ENCODE measurements at places on chromosomes 12 and 14.
A peak's percentile ranks its signal among the peaks of the same experiment; 100 is the strongest.

GRCh38 chr12:25960143-25960542 lies 1.7 kb downstream of the RASSF8 start:
- peak; percentile 9 for DNase-seq
- no peaks in the 10 kb centered on the region for H3K36me3 ChIP-seq
- no peaks in the 10 kb centered on the region for H3K27me3 ChIP-seq
- peak overlapping the region; percentile 59 for H3K4me3 ChIP-seq

DNA sequence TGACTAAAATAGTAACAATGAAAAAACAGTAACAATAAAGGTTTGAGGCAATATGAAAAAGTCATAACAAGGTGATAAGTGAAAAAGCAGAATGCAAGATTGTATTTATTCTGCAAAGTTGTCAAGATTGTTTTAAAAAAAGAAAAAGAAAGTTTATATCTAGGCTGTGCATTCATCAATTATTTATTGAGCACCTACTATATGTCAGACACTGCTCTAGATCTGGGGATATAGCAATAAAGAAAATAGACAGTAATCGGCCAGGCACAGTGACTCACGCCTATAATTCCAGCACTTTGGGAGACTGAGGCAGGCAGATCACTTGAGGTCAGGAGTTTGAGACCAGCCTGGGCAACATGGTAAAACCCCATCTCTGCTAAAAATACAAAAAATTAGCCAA lies 3.8 kb downstream of the PLA2G1B start:
- DNase-seq: no peak
- no peak overlapping the region for H3K4me3 ChIP-seq
- H3K27me3 ChIP-seq: no peaks in the 10 kb centered on the region
- H3K36me3 ChIP-seq: no peaks in the 10 kb centered on the region
- no peak overlapping the region for H3K27ac ChIP-seq
- no peaks in the 10 kb centered on the region for H3K4me1 ChIP-seq

DNA sequence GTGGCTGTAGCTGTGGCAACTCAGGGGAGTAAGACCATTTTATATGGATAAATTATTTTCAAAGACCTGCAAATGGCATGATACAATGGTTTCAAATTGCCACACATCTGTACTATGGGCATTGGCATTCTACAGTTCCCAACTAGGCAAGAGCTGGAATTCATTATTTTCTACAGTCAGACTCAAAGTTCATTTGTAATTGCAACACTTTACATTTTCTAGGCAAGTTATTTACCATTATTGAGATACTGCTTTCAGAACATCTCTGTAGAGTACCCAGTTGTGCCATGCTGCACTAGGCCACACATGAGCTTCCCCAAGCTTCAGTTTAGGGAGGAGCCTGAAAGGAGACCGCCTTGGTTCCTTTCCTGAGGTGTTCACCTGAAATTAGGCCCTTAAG lies 8.0 kb upstream of the ATG14 start:
- H3K36me3 ChIP-seq: no peaks in the 10 kb centered on the region
- H3K4me1 ChIP-seq: no peaks in the 10 kb centered on the region
- H3K27me3 ChIP-seq: no peaks in the 10 kb centered on the region
- DNase-seq: no peak

- no peaks in the 10 kb centered on the region for H3K27me3 ChIP-seq
- peaks cover 7% of the 10 kb centered on the region for H3K36me3 ChIP-seq
- no peaks in the 10 kb centered on the region for H3K4me1 ChIP-seq
Observed at GRCh38 chr12:27319409-27319808, 13.2 kb upstream of the BMAL2 start.

DNA sequence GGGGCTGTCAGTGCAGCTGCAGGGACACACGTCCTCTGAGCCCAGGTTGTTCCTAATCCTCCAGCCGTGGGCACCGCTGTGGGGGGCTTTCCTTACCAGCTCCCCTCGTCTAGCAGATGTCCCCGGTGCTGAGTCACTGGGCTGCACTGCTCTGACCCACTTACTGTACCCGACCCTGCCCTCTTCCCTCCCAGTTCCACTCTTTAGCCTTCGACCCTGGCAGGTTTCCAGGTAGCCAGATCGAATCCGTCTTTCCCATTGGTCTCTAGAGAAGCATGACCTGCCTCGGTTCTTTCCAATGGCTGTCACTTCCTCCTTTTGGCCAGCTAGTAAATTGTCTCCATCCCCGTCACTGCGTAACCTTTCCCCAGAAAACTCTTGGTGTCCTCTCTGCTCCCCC lies 48.4 kb downstream of the ELK3 start:
- H3K4me3 ChIP-seq: no peak overlapping the region
- peaks cover 6% of the 10 kb centered on the region for H3K4me1 ChIP-seq
- no peaks in the 10 kb centered on the region for H3K36me3 ChIP-seq
- peak overlapping the region; percentile 3 for H3K27ac ChIP-seq
- no peaks in the 10 kb centered on the region for H3K27me3 ChIP-seq
- no peak for DNase-seq

DNA sequence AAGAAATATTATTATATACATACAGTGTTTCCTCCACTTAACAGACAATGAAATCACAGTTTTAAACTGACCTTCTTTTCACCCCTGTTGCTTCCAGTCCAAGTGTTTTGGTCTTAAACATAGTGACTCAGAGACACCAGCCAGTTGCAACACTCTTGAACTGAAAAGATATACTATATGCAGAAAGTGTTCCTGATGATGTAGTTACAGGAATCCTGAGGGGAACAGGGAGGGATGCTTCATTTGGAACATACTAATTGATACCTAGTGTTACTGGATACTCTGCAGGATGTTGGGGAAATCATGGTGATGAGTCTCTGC lies 420.8 kb downstream of the CCDC91 start:
- no peak for DNase-seq
- peaks cover 2% of the 10 kb centered on the region for H3K27me3 ChIP-seq
- H3K4me1 ChIP-seq: no peaks in the 10 kb centered on the region
- H3K36me3 ChIP-seq: no peaks in the 10 kb centered on the region

DNA sequence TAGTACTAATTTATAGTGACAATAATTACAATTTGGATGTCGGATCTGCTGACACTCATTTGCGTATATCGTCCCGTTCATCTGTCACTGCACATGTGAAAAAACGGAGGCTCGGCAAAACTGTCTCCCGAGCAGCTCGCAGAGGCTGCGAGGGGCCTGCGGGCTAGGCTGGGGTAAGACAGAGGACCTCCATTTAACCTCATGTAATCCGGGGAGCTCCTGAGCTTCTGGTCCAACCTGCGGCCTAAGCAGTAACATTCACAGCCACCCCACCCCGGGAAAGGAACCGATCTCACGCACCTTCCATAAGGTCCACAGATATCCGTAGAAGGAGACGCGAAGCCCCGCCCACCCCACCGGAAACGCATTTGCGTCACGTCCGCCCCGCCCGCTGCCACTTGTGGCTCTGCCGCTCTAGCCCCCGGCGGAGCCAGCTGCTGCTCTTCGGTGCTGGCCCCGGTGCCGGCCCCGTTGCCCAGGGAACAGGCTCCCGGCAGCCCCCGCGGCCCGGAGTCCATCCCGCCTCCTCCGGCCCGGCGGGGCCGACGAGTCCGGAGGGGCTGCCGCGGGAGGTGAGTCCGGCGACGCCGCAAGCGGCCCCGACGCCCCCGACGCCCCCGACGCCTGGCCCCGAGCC lies at the start of the genes CINP and TECPR2:
CINP (minus strand) TSS at position 346 of the 637 bp plus-strand sequence; CDS start at position 307, 39 bp downstream.
TECPR2 (plus strand) TSS at position 397 of the 637 bp plus-strand sequence. CDS start 13,781 bp downstream, outside the sequence.
- peaks cover 18% of the 10 kb centered on the region for H3K4me1 ChIP-seq
- no peaks in the 10 kb centered on the region for H3K27me3 ChIP-seq
- H3K27ac ChIP-seq: peak within 1 kb of the TSS; percentile 93
- peak; percentile 95 for DNase-seq

DNA sequence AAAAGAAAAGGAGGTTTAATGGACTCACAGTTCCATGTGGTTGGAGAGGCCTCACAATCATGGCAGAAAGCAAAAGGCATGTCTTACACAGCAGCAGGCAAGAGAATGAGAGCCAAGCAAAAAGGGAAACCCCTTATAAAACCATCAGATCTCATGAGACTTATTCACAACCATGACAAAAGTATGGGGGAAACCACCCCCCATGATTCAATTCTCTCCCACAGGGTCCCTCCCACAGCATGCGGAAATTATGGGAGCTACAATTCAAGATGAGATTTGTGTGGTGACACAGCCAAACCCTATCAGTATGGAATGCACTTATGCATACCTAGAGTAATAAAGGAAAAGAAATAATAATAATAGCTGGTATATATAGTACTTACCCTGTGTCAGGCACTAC lies 4.5 kb upstream of the GLIPR1 start:
- H3K4me3 ChIP-seq: no peak overlapping the region
- H3K27ac ChIP-seq: no peak overlapping the region
- H3K36me3 ChIP-seq: no peaks in the 10 kb centered on the region
- no peak for DNase-seq
- H3K27me3 ChIP-seq: no peaks in the 10 kb centered on the region

- no peaks in the 10 kb centered on the region for H3K36me3 ChIP-seq
- H3K4me1 ChIP-seq: no peaks in the 10 kb centered on the region
- no peak overlapping the region for H3K4me3 ChIP-seq
Observed at GRCh38 chr12:100758083-100758482, 36.5 kb upstream of the ANO4 start.

DNA sequence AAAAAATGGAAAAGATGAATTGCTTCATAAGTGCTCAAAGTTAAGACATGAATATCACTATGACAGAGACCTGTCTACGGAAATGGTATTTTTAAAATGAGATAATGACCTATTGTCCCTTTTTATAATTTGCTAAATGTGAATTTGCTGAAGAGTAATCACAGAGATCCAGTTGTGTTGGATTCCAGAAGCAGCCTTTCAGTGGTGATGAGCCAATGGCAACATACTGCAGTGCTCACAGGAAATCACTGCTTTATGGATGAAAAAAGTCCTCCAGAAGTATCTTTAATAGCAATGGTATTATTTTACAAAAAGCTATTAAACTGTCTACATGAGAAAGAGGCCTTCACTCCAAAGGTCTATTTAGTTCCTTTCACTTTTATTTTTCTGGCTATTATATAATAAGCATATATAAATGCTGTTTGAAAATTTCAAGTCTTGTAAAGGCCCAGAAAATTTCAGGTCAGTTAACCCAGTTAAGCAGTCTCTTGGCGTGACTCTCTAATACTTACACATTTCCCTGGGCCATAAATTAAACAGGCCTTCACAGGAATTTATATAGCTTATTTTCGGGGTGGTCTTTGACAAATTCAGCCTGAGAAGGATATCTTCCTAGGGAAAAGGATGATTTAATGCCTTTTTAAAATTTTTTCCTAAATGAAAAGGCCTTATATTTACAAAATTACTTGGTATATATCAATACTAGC lies 55.4 kb downstream of the KCNJ8 start:
- no peaks in the 10 kb centered on the region for H3K4me1 ChIP-seq
- no peak for DNase-seq
- no peak overlapping the region for H3K27ac ChIP-seq
- H3K4me3 ChIP-seq: no peak overlapping the region
- H3K27me3 ChIP-seq: no peaks in the 10 kb centered on the region
- no peaks in the 10 kb centered on the region for H3K36me3 ChIP-seq
